ENCODE measurements at places on chromosomes 5 and 9. TPM values are rescaled to one million over a fixed set of nuclear protein-coding genes. Genes with fewer than 3 reads are reported as not detected.
A peak's percentile ranks its signal among the peaks of the same experiment; 100 is the strongest.

- H3K4me1 ChIP-seq, result no peaks in the 10 kb centered on the region
- H3K4me3 ChIP-seq, result no peak overlapping the region
Observed at GRCh38 chr5:156310115-156310514, 16.8 kb upstream of the SGCD start.

- no peaks in the 10 kb centered on the region for H3K36me3 ChIP-seq
- H3K27me3 ChIP-seq, result peaks cover 39% of the 10 kb centered on the region
- H3K27ac ChIP-seq, result no peak overlapping the region
- H3K4me3 ChIP-seq, result no peak overlapping the region
Observed at GRCh38 chr9:122223435-122223834, 5.3 kb downstream of the LHX6 start.

DNA sequence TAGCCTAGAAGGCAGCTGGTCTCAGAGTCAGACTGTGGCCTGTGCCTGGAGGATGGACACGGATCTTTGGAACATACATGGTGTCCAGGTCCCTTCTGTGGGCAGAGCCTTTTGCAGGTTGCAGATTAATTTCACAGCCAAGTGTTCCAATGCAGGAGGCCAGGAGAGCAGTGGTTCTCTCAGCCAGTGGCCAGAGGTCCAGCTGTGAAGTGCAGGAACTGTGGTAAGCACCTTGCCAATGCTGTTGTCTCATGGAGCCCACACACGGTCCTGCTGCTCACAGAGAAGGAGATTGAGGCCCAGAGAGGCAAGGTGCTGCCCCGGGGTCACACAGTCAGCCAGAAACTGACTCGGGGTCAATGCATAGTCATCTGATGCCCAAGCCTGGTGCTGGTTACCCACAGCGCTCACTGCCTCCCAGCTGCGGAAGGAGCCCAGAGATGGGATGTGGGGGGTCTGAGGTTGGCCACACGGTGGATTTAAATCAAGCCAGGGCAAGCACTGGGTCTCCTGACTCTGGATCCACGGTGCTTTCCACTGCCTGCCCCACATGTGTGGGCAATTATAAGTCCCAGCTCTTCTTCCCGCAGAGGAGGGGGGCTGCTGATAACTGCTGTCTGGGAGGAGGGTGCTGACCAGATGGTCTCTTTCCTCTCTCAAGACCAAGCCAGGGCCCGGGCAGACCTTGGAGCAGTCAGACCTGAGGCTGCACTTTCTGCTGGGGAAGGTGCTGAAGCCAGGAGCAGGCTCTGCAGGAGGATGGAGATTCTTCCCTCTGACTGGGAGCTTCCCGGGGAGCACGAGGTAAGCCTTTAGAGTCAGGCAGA is 2.8 kb downstream of the PDGFRB start:
- no peaks in the 10 kb centered on the region for H3K36me3 ChIP-seq
- DNase-seq, result no peak
- no peaks in the 10 kb centered on the region for H3K4me1 ChIP-seq
- H3K4me3 ChIP-seq, result peak overlapping the region; percentile 33
- no peaks in the 10 kb centered on the region for H3K27me3 ChIP-seq

PLEKHG4B gene
- total RNA-seq, result 14.4 TPM

All from prostate gland (tissue), 2 donors.